ENCODE measurements at places on chromosomes 13 and 19. TPM values are rescaled to one million over a fixed set of nuclear protein-coding genes. Genes with fewer than 3 reads are reported as not detected.

DNA sequence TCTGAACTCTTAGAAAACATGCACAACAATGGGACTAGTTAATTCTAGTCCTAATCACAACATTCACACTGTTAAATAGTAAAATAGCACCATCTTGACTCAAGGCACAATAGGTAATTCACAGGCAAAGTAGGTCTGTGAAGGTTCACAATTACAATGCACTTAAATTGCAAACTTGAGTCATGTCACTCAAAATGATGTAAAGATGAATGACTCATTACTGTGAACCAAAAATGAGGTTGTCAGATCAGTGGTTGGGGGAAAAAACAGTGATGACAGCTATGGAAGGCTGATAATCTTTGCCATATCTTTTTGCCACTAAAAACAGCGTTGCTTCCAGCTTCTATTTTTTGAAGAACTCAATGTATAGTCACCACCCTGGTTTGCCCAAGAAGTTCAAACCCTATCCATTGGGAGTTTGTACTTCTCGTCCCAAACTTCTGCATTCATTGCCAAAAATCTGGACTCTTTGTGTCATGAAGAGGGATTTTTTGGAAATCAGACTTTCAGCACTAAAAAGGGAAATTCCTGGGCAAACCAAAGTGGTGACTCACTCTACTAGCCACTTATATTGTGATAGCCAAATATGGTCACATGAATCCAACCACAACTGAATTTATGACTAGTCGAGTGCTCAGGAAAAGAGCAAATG lies 200.9 kb upstream of the TMTC4 start:
- no peaks in the 10 kb centered on the region for H3K27me3 ChIP-seq
- H3K27ac ChIP-seq = no peak overlapping the region
- no peaks in the 10 kb centered on the region for H3K4me1 ChIP-seq
- no peak for DNase-seq
- H3K36me3 ChIP-seq = no peaks in the 10 kb centered on the region

- H3K27ac ChIP-seq = no peak overlapping the region
- DNase-seq = no peak
- H3K36me3 ChIP-seq = peaks cover 100% of the 10 kb centered on the region
- H3K27me3 ChIP-seq = no peaks in the 10 kb centered on the region
These were observed 9.1 kb downstream of the NOP53 start for GRCh38 chr19:47754206-47755064.

The KRTDAP gene
- not detected for total RNA-seq

GRCh38 chr19:16750081-16750480 lies 30.4 kb downstream of the NWD1 start:
- H3K36me3 ChIP-seq = no peaks in the 10 kb centered on the region
- H3K27me3 ChIP-seq = no peaks in the 10 kb centered on the region
- H3K4me3 ChIP-seq = no peak overlapping the region
- no peak overlapping the region for H3K27ac ChIP-seq

GRCh38 chr13:19767966-19768365 lies 14.8 kb downstream of the PSPC1 start:
- H3K27me3 ChIP-seq = no peaks in the 10 kb centered on the region
- no peak overlapping the region for H3K27ac ChIP-seq
- H3K36me3 ChIP-seq = peaks cover 67% of the 10 kb centered on the region
- no peak overlapping the region for H3K4me3 ChIP-seq
- no peak for DNase-seq
- peaks cover 4% of the 10 kb centered on the region for H3K4me1 ChIP-seq

DNA sequence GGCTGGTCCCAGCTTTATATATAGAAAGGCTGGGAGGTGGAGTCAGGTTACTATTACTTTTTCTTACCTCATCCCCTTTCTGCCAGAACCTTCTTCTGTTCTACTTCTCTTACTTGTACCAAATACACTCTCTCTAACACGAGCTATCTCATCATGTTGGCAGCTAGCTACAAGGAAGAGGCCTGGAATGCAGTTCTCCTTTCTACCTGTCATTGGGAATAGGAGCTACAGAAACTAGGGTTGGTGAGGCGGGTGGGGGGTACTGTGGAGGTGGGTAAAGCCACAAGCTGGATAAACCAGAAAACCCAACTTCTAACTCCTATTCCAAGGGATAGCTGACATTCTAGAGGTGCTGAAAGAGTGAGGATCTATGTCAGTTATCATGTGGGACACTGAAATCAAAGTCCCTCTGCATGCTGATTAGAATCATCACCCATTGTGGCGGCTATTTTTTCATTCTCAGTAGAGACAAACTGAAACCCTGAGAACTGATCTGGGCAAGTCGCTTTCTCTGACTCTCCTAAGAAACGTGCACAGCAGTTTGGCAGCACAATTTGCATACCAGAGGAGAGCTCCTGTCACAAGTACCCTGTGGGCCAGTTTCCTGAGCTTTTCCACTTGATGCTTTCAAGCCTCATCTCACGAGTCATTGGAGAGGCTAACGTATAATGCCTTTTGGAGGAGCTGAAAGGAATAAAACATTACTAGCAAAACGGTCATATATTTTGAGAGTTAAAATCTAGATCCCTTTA lies 358.1 kb downstream of the ENOX1 start:
- H3K4me1 ChIP-seq = no peaks in the 10 kb centered on the region
- H3K4me3 ChIP-seq = no peak overlapping the region
- no peaks in the 10 kb centered on the region for H3K36me3 ChIP-seq
- H3K27ac ChIP-seq = no peak overlapping the region

DNA sequence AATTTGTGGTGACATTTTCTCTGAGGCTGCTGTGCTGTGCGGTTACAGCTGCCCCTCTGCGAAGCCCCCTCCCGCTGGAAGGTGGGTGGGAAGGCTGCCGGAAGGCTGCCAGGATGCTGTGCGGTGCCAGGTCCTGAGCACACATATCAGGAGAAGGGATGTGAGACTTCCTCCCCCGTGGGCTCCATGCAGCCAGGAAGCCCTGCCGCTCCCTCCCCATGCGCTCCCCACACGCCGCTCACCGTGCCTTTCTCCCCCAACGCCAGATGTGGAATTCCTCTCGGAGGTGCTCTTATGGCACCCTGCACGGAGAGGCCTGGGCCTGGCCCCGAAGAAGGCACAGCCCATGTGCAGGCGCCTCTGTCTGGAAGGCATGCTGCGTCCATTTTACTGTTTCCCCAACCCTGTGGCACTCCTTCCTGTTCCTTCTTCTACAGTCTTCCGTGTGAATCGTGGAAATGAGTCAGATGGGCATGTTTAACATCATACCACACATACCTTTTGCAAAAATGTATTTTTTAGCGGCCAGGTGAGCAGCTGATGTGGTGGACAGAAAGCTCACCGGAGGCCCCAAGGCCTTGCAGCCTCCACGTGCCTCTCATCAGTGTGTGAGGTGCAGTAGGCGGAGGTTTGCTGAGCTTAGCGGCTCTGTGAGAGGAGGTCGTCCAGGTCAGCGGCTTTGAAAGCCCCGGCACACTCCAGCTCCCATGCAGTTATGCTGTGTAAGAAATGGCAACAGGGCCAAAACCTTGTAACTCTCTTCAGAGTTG lies 88.0 kb downstream of the ATP11A start:
- peaks cover 45% of the 10 kb centered on the region for H3K4me1 ChIP-seq
- DNase-seq = no peak
- no peak overlapping the region for H3K27ac ChIP-seq
- H3K4me3 ChIP-seq = no peak overlapping the region
- H3K36me3 ChIP-seq = peaks cover 5% of the 10 kb centered on the region
- H3K27me3 ChIP-seq = no peaks in the 10 kb centered on the region

DNA sequence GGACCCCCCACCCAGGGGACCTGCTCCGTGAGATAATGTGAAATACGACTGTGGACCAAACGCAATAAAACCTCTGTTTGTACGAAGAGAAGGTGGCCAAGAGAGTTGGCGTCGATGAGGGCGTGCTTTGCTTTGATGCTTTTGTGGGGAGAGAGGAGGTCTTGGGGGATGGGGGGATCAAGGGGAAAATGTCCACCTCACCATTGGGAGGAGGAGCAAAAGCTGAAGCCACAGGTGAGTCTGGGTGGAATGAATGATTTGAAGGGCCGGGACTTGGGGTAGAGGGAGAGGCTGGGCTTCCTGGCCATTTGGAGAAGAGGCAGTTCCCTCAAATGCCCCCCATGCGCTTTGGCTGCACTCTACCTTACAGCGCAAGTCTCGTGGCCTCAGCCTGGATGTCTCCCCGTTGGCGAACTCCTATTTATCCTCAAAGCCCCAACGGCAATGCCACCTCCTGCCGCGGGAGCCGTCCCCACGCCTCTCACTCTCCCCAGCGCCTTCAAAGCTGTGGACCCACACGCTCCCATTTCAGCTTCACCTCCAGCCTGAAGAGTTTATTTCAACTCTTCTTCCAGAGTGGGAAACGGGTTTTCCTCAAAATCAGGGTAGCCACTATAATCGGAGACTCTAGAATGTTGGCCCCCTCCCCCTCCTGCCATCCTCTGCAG lies 795 bp upstream of the ABCA7 start:
- no peaks in the 10 kb centered on the region for H3K27me3 ChIP-seq
- no peak for DNase-seq
- H3K4me1 ChIP-seq = peaks cover 37% of the 10 kb centered on the region
- peak overlapping the region; percentile 11 for H3K27ac ChIP-seq

The URI1 gene
- total RNA-seq = 45.1 TPM

The CTU1 gene
- total RNA-seq = 8.5 TPM

The FXYD1 gene
- total RNA-seq = 67.6 TPM

DNA sequence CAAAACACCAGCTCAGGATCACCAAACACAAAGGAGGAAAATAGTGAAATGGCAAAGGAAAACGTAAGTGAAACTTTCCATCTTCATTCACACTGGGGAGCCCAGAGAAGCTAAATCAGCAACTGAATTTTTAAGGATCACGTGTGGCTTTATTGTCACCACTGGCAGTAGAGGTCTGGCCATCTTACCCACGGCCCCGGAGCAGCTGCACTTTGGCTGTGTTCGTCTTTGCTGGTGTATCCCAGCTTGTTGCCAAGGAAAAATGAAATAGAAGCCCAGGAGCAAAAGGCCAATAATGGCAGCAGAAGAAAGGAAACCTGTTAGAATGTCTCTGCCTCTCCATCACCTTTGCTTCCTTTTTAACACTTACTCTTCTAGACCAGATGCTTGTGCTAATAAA lies 274.7 kb downstream of the FOXO1 start:
- H3K27me3 ChIP-seq = no peaks in the 10 kb centered on the region
- no peaks in the 10 kb centered on the region for H3K36me3 ChIP-seq
- H3K27ac ChIP-seq = no peak overlapping the region
- no peak overlapping the region for H3K4me3 ChIP-seq

DNA sequence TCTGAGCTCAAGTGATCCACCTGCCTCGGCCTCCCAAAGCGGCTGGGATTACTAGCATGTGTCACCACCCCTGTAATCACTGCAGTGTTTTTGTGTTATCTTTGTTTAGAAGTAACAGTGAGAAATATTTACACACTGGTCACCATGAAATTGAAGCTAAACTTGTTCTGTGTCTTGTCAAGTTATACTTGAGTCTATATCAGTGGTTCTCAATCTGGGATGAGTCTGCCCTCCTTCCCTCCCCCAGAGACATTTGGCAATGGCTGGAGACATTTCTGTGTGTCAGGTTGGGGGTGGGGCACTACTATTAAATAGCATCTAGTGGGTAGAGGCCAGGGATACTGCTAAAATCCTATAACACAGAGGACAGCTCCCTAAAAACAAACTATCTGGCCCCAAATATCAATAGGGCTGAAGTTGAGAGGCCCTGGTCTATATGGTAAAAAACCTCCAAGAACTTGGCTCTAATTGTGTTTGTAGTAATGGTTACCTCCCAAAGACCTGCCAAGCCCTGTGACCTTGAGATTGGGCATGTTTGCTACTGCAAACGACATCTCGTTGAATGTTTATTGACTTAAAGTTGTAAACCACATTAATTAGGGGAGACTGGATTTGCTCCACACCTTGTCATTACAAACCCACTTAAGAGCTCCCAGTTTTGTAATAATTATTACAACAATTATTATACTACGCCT lies 6.9 kb downstream of the CTU1 start:
- no peak overlapping the region for H3K4me3 ChIP-seq
- no peak for DNase-seq
- H3K27ac ChIP-seq = no peak overlapping the region
- no peaks in the 10 kb centered on the region for H3K4me1 ChIP-seq
- H3K36me3 ChIP-seq = peaks cover 33% of the 10 kb centered on the region

The TUBB4A gene
- total RNA-seq = 0.58 TPM

DNA sequence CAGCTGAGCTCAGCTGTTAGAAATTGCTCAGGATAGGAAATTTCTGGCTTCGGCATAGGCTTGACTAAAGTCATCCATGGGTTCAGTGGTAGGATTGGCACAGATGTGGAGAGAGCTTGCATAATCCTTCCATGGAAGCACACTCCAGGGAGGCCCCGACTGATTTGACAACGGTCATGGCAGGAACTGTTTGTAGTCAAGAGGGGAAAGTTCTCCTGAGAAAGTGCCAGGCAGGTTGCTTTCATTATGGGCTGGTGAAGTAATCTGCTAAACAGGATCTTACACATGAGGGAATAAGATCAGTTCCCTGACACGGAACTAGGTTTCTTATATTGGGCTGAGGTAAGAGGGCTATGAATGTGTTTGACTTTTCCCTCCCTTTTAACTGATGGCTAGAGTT lies 120.1 kb downstream of the RGCC start:
- no peak for DNase-seq
- no peak overlapping the region for H3K4me3 ChIP-seq
- no peaks in the 10 kb centered on the region for H3K27me3 ChIP-seq
- H3K36me3 ChIP-seq = peaks cover 3% of the 10 kb centered on the region

DNA sequence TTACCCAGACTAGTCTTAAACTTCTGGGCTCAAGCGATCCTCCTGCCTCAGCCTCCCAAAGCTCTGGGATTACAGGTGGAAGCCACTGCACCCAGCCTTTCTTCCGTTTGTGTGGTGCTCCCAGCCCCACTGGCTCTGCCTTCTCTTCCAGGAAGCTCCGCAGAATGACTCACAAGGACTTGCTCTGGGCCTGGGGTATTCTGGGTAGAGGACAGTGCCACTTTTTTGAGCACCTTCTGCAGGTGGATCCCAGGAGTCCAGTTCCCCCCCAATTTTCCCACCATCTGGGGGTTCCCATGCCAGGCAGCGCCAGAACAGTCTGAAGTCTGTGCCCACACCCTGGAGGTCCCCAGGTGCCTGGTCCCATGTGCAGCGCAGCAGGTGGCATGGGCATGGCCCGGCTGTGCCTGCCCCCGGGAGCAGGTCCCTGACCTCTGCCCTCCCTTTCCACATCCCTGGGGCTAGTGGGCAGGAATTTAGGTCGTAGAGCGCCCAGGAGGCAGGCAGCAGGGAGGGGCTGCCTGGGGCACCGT lies 1.6 kb downstream of the REEP6 start:
- peaks cover 7% of the 10 kb centered on the region for H3K27me3 ChIP-seq
- H3K4me1 ChIP-seq = peaks cover 11% of the 10 kb centered on the region
- no peak overlapping the region for H3K4me3 ChIP-seq
- DNase-seq = no peak

DNA sequence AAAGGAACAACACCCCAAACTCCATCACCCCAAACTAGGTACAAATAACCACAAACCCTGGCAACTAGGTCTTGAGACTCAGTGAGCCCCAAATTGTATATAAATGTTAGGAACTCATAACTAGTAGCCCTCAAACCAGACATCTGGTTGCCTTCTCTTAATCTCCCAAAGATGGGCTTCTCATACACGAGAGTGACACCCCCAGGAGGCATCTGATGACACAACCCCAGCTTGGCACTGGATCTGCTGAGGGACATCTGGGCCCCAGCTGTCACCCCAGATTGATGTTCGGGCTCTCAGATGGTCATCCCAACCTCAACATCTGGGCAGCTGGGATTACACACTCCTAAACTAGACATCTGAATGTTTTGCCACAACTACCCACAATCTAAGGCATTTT lies 14.8 kb downstream of the RABAC1 start:
- no peaks in the 10 kb centered on the region for H3K27me3 ChIP-seq
- DNase-seq = no peak

- H3K27ac ChIP-seq = no peak within 1 kb of the TSS
- H3K4me3 ChIP-seq = no peak within 1 kb of the TSS
- no peaks in the 10 kb centered on the region for H3K4me1 ChIP-seq
- H3K36me3 ChIP-seq = no peaks in the 10 kb centered on the region
- DNase-seq = no peak
These were observed at the start of gene ADGRE1 for GRCh38 chr19:6887316-6887715. Gene ADGRE1 (plus strand): TSS chr19:6887579. CDS start chr19:6887609, 30 bp downstream.
